T-helper 1 cell (primary cell): ENCODE measurements at places on chromosomes 5 and 9.

DNA sequence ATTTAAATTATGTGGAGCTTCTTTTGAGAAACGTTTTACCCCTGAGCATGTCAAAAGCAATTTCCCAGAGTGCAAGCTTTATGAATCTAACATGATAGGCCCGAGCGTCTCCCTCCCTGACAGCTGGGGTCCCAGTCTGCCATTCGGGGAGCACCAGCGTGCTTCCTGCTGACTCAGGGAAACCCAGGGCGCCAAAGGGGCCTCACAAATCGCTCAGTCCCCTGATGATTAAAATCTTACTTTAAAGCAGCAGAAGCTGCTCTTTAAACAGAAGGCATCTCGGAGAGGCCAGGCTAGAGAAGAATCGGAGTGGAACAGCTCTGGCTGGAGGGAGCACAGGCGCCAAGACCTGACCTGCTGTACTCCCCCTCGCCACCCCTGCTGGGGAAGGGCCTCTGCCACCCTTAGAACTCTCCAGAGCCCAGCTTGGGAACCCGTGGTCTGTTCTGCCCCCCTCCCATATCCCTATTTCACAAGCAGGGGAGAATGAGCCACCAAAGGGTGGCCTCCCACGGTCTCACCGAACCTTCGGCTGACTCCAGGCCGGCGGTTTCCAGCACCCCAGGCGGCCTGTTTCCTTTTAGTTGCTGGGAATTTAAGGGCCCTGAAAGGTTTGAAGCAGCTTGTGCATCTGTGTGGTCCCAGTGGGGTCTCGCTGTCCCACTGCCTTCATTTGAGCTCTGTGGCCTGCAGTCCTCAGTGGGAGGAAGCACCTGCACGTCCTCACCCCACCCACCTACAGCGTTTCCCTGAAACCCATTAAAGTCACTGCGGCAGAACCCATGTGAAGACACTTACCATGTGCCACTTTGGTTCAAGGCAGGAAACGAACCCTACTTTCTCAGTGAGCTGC is 147.6 kb downstream of the COL23A1 start:
- DNase-seq: no peak

- no peak for DNase-seq
Measured at GRCh38 chr5:1795931-1796330, 3.7 kb downstream of the MRPL36 start.

DNA sequence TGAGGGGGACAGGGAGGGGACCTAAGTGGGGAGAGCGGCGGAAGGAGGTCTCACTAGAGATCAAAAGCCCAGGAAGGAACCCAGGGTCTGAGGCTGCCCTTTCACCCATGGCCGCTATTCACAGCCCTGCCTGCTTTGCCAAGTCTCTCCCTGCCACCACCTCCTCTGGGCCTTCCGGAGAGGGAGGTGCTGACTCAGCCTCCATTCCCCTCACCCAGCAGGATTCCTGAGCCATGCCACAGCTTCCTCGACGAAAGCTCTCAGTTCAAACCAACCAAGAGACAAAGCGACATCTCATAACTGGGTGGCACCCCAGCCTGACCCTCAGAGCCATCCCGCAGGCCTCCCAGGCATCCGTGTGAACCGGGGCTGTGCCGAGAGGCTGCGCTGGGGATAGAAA is 36.7 kb downstream of the PAX5 start:
- DNase-seq: no peak

DNA sequence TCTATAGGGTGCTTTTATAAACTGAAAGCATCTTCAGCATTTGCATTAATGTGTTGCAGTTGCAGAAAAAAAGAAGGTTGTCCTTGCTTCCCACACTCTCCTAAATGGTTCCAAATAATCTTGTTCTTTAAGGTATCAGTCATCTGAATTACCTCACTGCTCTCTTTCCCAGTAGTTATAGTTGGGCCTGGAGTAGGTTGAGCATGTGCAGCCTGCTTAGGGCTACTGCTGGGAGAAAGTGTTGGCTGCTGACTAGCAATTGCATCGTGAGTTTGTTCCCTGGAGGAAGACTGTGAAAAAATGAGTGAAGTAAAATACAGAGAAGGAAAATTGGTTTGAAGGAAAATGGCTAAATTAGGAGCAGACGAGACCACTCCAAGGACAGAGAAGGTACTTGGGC is 74.5 kb downstream of the PRR16 start:
- no peak for DNase-seq

DNA sequence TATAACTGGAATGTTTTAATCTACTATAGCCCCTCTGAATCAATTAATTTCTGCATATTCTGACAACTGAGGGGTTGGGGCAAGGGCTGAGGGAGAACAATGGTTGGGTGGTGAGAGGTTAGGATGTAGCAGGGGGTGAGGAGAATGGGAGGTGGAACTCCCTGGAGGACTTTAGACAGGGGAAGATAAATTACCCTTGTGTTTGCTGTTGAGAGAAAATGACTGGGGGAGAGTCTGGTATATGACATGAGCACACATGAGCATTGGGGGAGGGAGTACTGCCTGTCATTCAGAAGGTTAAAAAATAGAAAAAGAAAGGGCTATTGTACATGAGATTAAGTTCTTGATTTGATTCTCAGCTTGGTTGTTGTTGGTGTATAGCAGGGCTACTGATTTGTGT is 37.2 kb upstream of the PAPPA start:
- DNase-seq: no peak

DNA sequence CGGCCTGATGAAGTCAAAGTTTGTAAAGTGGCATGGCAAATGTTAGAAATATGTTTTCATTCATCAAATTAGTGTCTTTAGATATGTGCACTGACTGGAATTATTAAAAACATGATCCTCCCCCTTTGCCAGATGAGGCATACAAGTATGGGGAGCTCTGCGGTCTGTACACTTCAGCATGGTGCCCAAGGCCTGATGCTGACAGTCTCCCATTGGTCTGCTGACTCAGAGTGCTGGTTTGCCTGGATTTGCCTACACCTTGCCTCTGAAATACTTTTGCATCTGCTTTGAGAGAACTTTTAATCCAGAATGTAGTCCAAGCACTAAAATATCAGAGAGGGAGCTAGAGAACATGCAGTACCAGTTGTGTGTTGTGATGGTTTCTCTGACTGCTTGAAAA is 354.3 kb upstream of the ACTBL2 start:
- DNase-seq: no peak

- DNase-seq: no peak
Measured at GRCh38 chr5:166862581-166862980, 1428.9 kb upstream of the WWC1 start.

DNA sequence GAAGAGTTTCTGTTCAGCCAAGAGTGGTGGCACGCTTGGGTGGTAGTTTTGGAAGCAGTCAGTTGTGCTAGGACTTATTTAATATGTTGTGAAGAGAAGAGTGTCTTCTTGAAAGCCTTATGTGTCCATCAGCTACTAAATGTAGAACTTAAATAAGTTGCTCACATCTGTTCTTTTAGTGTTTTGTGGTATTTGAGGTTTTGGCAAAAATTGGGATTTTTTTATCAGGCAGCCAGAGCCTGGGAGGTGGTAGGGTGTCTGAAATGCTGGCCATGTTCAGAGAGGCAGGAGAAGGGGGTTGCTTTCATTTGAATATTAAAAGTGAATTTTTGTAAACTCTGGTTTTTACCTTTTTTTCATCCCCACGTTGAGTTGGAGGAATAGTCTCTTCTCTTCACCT is 24.2 kb upstream of the ZBTB34 start:
- no peak for DNase-seq

DNA sequence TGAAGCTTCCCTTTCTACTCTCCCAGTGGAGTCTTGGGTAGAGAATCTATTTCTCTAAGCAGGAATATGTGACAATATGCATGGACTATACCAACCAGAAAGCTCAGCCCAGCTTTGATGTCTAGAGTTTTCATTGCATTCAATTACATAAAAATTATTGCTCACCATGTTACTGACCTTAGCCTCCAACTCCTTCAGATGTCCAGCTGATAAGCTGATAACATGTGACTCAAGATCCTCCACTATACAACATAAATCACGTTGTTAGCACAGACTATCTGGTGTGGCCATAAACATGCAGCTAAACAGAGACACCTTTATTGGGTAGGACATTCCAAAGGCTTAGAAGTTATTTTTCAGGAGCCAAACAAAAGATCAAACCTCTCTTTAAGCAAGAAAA is 1168.2 kb downstream of the CDH12 start:
- DNase-seq: no peak

- no peak for DNase-seq
Measured at GRCh38 chr9:134293611-134294152, 32.6 kb upstream of the RXRA start.

GRCh38 chr9:30280229-30280900 is 2104.1 kb upstream of the ACO1 start:
- DNase-seq: no peak

DNA sequence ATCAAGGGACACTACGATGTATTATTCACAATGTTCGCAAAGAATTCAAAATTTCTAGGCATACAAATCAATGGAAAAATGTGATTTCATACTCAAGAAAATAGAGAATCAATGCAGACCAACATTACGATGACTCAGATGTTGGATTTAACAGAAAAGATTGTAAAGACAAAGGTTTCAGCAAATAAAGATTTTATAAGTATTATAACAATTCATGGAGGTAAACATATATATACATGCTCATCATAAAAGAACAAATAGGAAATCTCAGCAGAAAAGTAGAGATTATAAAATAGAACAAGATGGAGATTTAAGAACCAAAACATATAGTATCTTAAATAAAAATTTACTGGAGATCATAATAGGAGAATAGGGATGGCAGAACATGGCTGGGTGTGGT is 93.4 kb upstream of the JAK2 start:
- DNase-seq: no peak

- DNase-seq: no peak
Measured at GRCh38 chr5:129966071-129966470, 61.8 kb downstream of the CHSY3 start.

DNA sequence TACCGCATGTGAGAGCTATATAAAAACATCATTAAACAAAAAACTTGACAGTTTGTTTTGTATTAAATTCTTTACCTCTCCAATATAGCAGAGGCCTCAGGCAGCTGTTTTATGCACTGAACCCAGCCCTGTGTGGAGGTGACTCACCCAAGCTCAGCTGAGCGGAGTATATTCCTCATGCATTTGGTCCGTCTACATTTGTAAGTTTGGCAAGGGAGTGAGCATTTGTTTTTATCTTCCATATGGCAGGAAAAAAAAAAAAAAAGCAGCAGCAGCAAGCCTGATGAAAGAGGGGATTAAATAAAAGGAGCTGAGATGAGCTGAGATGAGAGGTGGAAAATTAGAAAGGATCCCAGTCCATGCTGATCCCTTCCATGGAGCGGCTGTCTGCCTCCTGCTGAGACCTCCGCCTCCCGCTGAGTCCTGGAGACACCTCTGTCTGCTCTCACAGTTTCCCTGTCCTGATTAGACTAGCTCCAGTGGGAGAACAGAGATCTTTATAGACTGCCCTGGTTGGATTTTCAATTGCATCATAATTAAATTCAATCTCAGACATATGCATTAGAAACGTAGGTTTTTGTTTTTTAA is 112.0 kb upstream of the CTNND2 start:
- no peak for DNase-seq

DNA sequence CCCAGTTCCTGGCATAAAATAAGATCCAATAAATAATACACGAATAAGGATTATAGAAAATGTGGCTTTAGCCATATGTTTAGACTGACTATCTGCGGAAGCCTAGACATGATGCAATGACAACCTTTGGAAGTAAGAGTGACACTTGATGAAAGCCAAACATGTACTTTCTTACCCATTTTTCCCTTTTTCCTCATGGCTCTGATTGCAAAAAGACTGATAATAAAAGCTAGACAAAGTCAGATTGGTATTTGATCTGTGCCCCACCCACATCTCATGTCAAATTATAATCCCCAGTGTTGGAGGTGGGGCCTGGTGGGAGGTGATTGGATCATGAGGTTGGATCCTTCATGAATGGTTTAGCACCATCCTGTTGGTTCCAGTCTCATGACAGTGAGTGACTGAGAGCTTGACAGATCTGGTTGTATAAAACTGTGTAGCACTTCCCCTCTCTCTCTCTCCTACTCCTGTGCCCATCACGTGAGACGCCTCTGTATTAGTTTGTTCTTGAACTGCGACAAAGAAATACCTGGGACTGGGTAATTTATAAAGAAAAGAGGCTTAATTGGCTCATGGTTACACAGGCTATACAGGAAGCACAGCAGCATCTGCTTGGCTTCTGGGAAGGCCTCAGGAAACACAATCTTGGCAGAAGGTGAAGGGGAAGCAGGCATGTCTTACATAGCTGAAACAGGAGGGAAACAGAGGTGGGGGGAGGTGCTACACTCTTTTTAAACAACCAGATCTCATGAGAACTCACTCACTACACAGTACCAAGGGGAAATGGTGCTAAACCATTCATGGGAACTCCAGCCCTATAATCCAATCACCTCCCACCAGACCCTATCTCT is 243.4 kb upstream of the PIK3R1 start:
- DNase-seq: no peak

- DNase-seq: no peak
Measured at GRCh38 chr9:131062969-131063368, 33.4 kb upstream of the AIF1L start.
